Stomach (tissue), 19 donors: ENCODE measurements at places on chromosomes 3 and 15. TPM values are rescaled to one million over a fixed set of nuclear protein-coding genes. Genes with fewer than 3 reads are reported as not detected.
A peak's percentile ranks its signal among the peaks of the same experiment; 100 is the strongest.

GRCh38 chr15:73270366-73271097, 98.2 kb downstream of the HCN4 start:
- no peaks in the 10 kb centered on the region for H3K27me3 ChIP-seq
- H3K36me3 ChIP-seq, result peaks cover 11% of the 10 kb centered on the region
- DNase-seq, result no peak
- no peak overlapping the region for H3K4me3 ChIP-seq
- no peaks in the 10 kb centered on the region for H3K4me1 ChIP-seq

DNA sequence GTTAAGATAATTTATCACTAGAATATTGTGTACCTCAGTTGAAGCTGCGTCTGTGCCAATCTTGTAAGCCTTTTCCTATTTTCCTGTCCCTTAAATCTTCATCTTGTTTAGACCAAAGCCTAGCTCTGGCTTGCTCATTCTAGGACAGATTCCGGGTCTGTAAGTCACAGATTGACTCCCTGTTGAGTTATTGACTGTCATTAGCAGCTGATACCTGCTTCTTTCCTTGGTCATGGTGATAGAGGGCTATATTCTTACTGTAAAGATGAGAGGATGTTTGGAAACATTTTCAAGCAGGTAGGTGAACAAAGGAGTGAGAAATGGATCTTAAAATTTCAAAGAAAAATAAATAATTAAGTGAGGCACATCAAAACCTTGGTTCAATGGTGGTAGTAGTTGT, 200.2 kb downstream of the KCNH8 start:
- no peak overlapping the region for H3K4me3 ChIP-seq
- H3K27me3 ChIP-seq, result no peaks in the 10 kb centered on the region
- peaks cover 5% of the 10 kb centered on the region for H3K4me1 ChIP-seq
- no peak overlapping the region for H3K27ac ChIP-seq
- no peaks in the 10 kb centered on the region for H3K36me3 ChIP-seq

COLQ gene
- 5.3 TPM for total RNA-seq

DNA sequence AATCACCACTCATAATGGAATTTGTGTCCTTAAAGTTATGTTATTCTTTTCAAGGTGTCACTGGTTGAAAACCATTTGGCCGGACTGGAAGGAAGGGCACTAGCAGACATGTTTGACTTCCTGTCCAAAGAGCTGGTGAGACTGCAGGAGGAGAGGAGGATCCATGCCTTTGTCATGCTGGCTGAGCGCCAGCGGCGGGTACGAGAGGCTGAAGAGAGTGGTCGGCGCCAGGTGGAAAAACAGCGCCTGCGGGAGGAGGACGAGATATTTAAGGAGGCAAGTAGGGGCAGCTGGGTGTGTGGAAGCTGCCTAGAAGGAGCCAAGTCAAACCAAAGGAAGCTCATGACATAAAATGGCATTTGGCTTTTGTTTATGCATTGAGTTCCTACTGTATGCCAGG, 38.0 kb upstream of the NR1I2 start:
- no peaks in the 10 kb centered on the region for H3K4me1 ChIP-seq
- H3K4me3 ChIP-seq, result no peak overlapping the region
- H3K27me3 ChIP-seq, result no peaks in the 10 kb centered on the region
- no peak for DNase-seq
- no peak overlapping the region for H3K27ac ChIP-seq
- peaks cover 75% of the 10 kb centered on the region for H3K36me3 ChIP-seq

GRCh38 chr3:177438596-177439220, 241.4 kb upstream of the TBL1XR1 start:
- H3K36me3 ChIP-seq, result no peaks in the 10 kb centered on the region
- no peak overlapping the region for H3K27ac ChIP-seq
- H3K27me3 ChIP-seq, result no peaks in the 10 kb centered on the region
- peaks cover 7% of the 10 kb centered on the region for H3K4me1 ChIP-seq

DNA sequence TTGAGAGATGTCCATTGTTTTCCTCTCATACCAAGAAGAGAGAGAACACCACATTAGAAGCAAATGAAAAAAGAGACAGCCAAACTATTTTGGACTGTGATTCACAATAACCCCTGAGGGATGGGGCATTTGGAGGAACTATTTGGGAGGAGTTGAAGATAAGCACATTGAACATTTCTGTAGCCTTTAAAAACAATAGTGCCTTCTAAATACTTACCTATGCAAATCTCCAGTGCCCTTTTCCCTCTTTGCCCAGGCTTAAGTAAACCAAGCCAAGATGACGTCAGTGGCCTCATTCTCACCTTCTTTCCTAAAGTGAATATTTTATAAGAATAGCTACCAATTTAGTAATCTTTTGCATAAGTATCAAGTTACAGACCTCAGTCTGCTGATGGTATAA, 89.7 kb upstream of the COL8A1 start:
- H3K27ac ChIP-seq, result no peak overlapping the region
- no peak overlapping the region for H3K4me3 ChIP-seq
- DNase-seq, result no peak
- peaks cover 6% of the 10 kb centered on the region for H3K4me1 ChIP-seq
- no peaks in the 10 kb centered on the region for H3K36me3 ChIP-seq

GRCh38 chr3:126102530-126102951, 18.6 kb upstream of the SLC41A3 start:
- H3K36me3 ChIP-seq, result peaks cover 34% of the 10 kb centered on the region
- peaks cover 10% of the 10 kb centered on the region for H3K4me1 ChIP-seq
- no peak for DNase-seq
- no peaks in the 10 kb centered on the region for H3K27me3 ChIP-seq
- no peak overlapping the region for H3K27ac ChIP-seq

DNA sequence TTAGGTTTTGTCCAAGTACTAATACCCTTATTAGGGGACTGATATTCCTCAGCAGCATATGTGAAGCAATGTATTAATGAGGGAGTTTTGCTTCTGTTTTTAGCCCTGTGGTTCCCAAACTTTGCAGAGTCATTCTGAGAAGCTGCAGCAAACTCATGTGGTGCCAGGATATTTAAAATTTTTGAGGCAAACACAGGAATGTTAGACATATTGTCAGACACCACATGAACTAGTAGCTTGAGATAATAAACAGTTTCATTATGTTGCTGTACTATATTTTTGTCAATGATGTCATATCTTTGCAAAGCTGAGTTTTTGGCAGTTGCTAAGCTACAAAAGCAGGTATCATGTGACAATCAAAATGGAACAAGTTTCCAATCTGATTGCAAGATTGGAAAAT, 36.6 kb downstream of the ATP6V1A start:
- no peaks in the 10 kb centered on the region for H3K27me3 ChIP-seq
- no peak overlapping the region for H3K27ac ChIP-seq
- peak; percentile 17 for DNase-seq
- no peak overlapping the region for H3K4me3 ChIP-seq
- H3K4me1 ChIP-seq, result peaks cover 12% of the 10 kb centered on the region

EPHA6 gene
- total RNA-seq, result not detected

- no peak for DNase-seq
- H3K27ac ChIP-seq, result no peak overlapping the region
- no peaks in the 10 kb centered on the region for H3K36me3 ChIP-seq
- no peak overlapping the region for H3K4me3 ChIP-seq
Measured at GRCh38 chr3:102718651-102719050, 283.8 kb downstream of the ZPLD1 start.

STAB1 gene
- 79.9 TPM for total RNA-seq

DNA sequence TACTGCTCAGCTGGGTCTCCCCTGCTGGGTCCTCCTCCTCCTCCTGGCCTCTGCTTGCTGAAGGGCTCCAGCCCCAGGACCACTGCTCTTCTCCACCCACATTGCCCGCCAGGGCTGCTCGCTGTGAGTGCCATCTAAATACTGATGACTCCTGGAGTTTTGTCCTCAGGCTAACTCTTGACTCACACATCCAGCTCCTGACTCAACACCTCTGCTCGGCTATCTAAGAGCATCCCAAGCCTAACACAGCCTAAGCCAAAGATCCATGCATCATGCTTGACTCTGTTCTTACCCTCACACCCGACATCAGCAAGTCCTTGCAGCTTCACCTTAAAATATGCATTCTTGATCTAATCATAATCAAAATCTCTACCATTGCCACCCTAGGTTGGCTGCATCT, 260.2 kb downstream of the KLF13 start:
- no peaks in the 10 kb centered on the region for H3K4me1 ChIP-seq
- H3K27me3 ChIP-seq, result no peaks in the 10 kb centered on the region
- no peak for DNase-seq
- H3K4me3 ChIP-seq, result no peak overlapping the region
- no peak overlapping the region for H3K27ac ChIP-seq

GRCh38 chr3:184759666-184760200, 47.9 kb upstream of the MAGEF1 start:
- H3K36me3 ChIP-seq, result no peaks in the 10 kb centered on the region
- peaks cover 69% of the 10 kb centered on the region for H3K4me1 ChIP-seq
- no peaks in the 10 kb centered on the region for H3K27me3 ChIP-seq
- H3K4me3 ChIP-seq, result no peak overlapping the region

- no peaks in the 10 kb centered on the region for H3K27me3 ChIP-seq
- DNase-seq, result no peak
- no peak overlapping the region for H3K4me3 ChIP-seq
- peaks cover 3% of the 10 kb centered on the region for H3K36me3 ChIP-seq
- H3K4me1 ChIP-seq, result no peaks in the 10 kb centered on the region
Measured at GRCh38 chr3:171115667-171116066, 89.1 kb upstream of the SLC2A2 start.

DNA sequence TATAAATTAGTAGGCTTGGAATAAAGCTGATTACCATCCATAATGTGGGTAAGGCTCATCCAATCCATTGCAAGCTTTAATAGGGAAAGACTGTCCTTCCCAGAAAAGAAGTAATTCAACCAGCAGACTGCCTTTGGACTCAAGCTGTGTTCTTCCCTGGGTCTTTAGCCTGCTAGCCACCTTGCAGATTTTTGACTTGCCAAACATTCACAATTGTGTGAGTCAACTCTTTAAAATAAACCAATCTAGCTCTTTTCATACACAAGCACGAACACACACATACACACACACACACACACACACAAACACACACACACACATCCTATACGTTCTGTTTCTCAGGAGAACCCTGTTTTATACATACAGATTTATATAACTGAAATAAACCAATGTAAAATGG, 248.1 kb downstream of the NAALADL2 start:
- DNase-seq, result no peak
- H3K27me3 ChIP-seq, result no peaks in the 10 kb centered on the region
- H3K27ac ChIP-seq, result no peak overlapping the region
- H3K36me3 ChIP-seq, result no peaks in the 10 kb centered on the region
- peaks cover 18% of the 10 kb centered on the region for H3K4me1 ChIP-seq

DNA sequence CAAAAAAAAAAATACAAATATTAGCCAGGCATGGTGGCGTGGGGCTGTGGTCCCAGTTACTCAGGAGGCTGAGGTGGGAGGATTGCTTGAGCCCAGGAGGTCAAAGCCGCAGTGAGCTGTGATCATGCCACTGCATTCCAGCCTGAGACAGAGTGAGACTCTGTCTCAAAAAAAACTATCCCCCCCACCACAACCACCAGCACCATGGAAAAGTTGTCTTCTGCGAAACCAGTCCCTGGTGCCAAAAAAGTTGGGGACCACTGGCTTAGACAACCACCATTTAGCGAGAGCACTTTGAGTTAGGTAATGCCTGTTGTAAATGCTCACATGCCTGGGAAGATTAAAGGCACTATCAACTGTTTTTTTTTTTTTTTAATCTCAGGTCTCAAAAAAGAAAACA, 15.4 kb downstream of the ARHGAP31 start:
- H3K36me3 ChIP-seq, result no peaks in the 10 kb centered on the region
- no peak overlapping the region for H3K27ac ChIP-seq
- no peaks in the 10 kb centered on the region for H3K4me1 ChIP-seq
- no peaks in the 10 kb centered on the region for H3K27me3 ChIP-seq

DNA sequence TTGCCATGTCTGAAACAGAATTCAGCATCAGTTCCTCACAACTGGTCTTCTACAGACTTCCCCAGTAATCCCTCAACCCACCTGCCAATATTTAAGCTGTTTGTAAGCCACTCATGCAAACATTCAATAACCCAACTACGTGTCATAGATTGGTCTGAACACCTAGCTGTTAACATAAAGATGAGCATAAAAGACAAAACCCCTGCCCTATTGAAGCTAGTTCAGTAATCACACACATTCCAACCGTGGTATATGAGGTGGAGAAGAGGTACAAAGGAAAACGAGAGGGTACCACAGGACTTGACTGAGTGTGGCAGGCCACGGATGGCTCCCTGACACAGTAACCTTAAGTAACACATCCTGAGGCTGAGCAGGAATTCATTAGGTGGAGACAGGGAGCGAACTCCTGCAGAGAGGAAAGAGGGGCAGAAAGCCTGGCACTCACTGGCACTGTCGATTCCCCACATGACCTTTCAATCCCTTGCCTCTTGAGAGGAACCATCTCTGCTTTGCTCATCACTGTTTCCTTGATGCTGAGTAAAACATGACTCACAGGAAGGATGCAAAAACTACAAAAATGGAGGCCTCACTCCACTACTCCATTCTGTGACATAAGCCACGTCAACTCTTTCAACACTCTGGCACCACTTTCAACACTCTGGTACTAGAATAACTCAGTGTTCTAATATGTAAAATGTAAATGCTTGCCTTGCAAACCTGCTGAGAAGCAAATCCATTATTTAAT, 31.3 kb downstream of the RPN1 start:
- no peak for DNase-seq
- no peak overlapping the region for H3K27ac ChIP-seq
- H3K36me3 ChIP-seq, result peaks cover 57% of the 10 kb centered on the region
- H3K4me3 ChIP-seq, result no peak overlapping the region
- H3K27me3 ChIP-seq, result no peaks in the 10 kb centered on the region

GRCh38 chr15:25883463-25884259, 20.5 kb upstream of the ATP10A start:
- no peaks in the 10 kb centered on the region for H3K27me3 ChIP-seq
- peaks cover 11% of the 10 kb centered on the region for H3K4me1 ChIP-seq
- DNase-seq, result no peak
- H3K36me3 ChIP-seq, result no peaks in the 10 kb centered on the region
- no peak overlapping the region for H3K4me3 ChIP-seq

FSD2 gene
- not detected for total RNA-seq

- H3K36me3 ChIP-seq, result no peaks in the 10 kb centered on the region
- no peak overlapping the region for H3K4me3 ChIP-seq
- H3K27ac ChIP-seq, result no peak overlapping the region
- H3K27me3 ChIP-seq, result no peaks in the 10 kb centered on the region
- no peaks in the 10 kb centered on the region for H3K4me1 ChIP-seq
Measured at GRCh38 chr3:188979248-188979647, 192.5 kb upstream of the TPRG1 start.

DNA sequence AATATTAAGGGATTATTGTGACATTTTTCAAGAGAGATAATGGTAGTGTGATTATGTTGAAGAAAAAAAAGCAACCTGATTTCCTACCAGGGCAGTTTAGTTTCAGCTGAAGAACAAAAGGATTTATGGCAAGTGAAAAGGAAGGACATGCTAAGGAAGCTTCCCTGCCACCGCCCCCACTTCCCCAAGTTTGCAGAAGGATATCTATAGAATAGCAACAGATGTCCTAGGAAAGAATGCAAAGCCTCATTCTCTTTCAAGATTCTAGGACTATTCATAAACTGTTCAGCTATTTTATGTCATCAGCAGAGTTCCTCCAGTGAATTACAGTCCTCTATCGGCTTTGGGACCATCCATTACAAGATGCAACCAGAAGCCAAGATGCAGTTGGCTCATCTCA, 160.8 kb downstream of the SATB1 start:
- no peaks in the 10 kb centered on the region for H3K36me3 ChIP-seq
- H3K27ac ChIP-seq, result no peak overlapping the region
- no peak overlapping the region for H3K4me3 ChIP-seq
- peak; percentile 35 for DNase-seq
- H3K27me3 ChIP-seq, result no peaks in the 10 kb centered on the region
